ENCODE measurements at places on chromosomes 5 and 9. TPM values are rescaled to one million over a fixed set of nuclear protein-coding genes. Genes with fewer than 3 reads are reported as not detected.
A peak's percentile ranks its signal among the peaks of the same experiment; 100 is the strongest.

DNA sequence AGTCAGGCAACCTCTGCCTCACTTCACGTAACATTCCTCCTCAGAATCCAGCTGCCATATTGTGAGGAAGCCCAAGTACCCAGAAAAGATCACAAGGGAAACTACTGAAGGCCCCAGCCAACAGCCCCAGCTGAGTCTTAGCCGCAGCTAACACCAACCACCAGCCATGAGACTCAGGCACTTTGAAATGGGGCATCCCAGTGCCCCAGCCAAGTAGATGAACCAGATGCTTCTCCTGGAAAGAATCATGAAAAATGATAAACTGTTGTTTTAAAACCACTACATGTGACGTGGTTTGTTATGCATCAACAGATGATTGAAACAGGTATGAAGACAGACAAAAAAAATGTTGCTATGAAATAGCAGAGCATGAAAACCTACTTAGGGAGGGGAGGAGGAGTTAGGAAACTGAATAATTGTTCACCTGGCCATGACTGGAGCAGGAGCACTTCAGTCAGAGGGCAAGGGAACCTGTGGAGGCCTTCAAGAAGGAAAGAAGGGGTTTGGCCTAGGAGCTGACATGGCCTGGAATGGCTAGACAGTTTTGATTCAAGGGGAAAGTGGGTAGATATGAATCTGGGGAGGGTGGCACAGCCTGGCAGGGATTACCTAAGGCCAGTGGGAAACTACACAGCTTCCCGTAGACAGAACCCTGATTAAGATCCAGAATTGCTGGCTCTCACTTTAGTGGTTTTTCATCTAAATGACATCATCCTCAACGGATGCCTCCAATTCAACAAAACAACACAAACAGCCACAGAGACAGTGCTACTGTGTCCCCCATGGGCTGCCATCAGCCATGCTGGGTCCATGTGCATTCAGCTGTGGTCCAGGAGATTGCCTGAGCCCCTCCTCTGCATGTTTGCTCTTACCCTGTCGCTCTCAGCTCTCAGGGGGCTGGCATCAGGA is 211.6 kb downstream of the SYK start:
- H3K27ac ChIP-seq: no peak overlapping the region
- H3K4me1 ChIP-seq: no peaks in the 10 kb centered on the region
- no peaks in the 10 kb centered on the region for H3K36me3 ChIP-seq

GRCh38 chr5:176900780-176901204 is 1.6 kb upstream of the HK3 start:
- H3K4me1 ChIP-seq: no peaks in the 10 kb centered on the region
- no peak overlapping the region for H3K27ac ChIP-seq

GRCh38 chr5:71632168-71632567 is 45.0 kb downstream of the MCCC2 start:
- no peak overlapping the region for H3K27ac ChIP-seq
- no peak for DNase-seq
- H3K27me3 ChIP-seq: no peaks in the 10 kb centered on the region
- no peaks in the 10 kb centered on the region for H3K4me1 ChIP-seq

GRCh38 chr5:124901081-124901480 is 154.6 kb upstream of the ZNF608 start:
- no peak overlapping the region for H3K4me3 ChIP-seq
- H3K27me3 ChIP-seq: no peaks in the 10 kb centered on the region
- H3K27ac ChIP-seq: no peak overlapping the region
- H3K4me1 ChIP-seq: peaks cover 19% of the 10 kb centered on the region
- H3K36me3 ChIP-seq: no peaks in the 10 kb centered on the region

DNA sequence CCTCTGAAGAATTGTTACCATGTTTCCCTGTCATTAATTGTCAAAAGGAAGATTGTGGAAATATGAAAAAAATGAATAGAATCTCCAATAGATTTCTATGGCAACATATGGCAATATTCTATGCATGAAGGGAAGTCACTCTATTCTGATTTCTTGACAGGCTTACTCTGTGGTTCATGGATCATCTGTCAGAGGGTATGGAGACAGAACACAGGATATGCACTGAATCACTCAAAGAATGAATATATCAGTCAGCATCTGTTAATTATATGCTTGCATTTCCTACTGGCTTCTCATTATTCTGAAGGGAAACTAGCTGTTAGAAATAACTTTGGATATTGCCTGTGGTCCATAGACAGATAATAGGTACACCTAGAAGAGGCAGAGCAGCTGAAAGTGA is 918.9 kb downstream of the DTWD2 start:
- H3K27ac ChIP-seq: no peak overlapping the region
- no peak for DNase-seq
- no peaks in the 10 kb centered on the region for H3K4me1 ChIP-seq
- H3K27me3 ChIP-seq: no peaks in the 10 kb centered on the region

GRCh38 chr5:178326374-178326715 is 93.7 kb upstream of the PHYKPL start:
- H3K4me1 ChIP-seq: no peaks in the 10 kb centered on the region
- H3K36me3 ChIP-seq: no peaks in the 10 kb centered on the region
- no peak overlapping the region for H3K27ac ChIP-seq
- H3K27me3 ChIP-seq: no peaks in the 10 kb centered on the region

DNA sequence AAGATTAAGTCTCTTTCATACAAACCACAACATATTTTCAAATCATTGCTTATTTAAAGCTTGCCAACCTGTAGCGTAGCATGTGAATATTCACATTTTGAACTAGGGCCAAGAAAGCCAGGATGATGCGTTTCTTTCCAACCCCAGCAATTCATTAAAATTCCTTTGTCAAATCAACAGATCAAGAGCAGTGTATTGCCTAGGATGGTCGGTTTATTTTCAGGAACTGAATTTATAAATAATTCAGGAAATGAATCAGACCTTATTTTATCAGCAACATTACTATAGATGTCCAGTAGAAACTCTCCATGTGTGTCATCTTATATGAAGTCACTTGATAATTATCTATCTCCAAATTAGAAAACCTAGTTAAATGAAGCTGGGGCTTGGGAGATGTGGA is 13.2 kb upstream of the AUH start:
- no peak overlapping the region for H3K27ac ChIP-seq
- no peaks in the 10 kb centered on the region for H3K27me3 ChIP-seq
- no peak for DNase-seq
- H3K36me3 ChIP-seq: no peaks in the 10 kb centered on the region

- H3K4me3 ChIP-seq: no peak overlapping the region
- no peaks in the 10 kb centered on the region for H3K36me3 ChIP-seq
- DNase-seq: no peak
- H3K27me3 ChIP-seq: no peaks in the 10 kb centered on the region
- no peak overlapping the region for H3K27ac ChIP-seq
- no peaks in the 10 kb centered on the region for H3K4me1 ChIP-seq
Measured at GRCh38 chr9:33426843-33427293, 20.5 kb downstream of the AQP3 start.

GRCh38 chr5:170361616-170362015 is 27.6 kb downstream of the KCNMB1 start:
- no peak overlapping the region for H3K27ac ChIP-seq
- H3K36me3 ChIP-seq: no peaks in the 10 kb centered on the region
- no peak for DNase-seq
- no peak overlapping the region for H3K4me3 ChIP-seq

DNA sequence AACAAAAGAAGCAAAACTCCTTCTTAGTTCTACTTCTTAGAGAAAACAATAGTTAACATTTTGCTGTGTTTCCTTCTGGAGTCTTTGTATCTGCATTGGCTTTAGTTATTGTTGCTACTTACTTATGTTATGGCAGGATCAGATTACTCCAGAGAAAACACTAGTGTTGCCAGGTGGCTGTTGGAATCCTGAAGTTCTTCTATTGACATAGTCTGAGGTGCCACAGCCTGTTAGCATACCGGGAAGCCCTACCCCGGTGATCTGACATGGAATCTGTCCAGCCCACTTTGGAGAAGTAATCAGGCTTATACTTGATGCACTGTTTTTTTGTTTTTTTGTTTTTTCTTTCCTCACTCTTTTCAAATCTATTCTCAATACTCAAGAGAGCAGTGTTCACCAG is 68.5 kb upstream of the CEP78 start:
- no peak overlapping the region for H3K4me3 ChIP-seq
- no peak overlapping the region for H3K27ac ChIP-seq
- no peaks in the 10 kb centered on the region for H3K4me1 ChIP-seq
- no peaks in the 10 kb centered on the region for H3K36me3 ChIP-seq

- no peaks in the 10 kb centered on the region for H3K36me3 ChIP-seq
- no peak overlapping the region for H3K27ac ChIP-seq
- H3K4me3 ChIP-seq: no peak overlapping the region
- DNase-seq: no peak
Measured at GRCh38 chr5:88671505-88672499, 211.2 kb downstream of the MEF2C start.

GRCh38 chr9:86978922-86979474 is 31.7 kb upstream of the GAS1 start:
- no peaks in the 10 kb centered on the region for H3K4me1 ChIP-seq
- H3K36me3 ChIP-seq: no peaks in the 10 kb centered on the region
- no peak overlapping the region for H3K4me3 ChIP-seq
- no peak for DNase-seq

DNA sequence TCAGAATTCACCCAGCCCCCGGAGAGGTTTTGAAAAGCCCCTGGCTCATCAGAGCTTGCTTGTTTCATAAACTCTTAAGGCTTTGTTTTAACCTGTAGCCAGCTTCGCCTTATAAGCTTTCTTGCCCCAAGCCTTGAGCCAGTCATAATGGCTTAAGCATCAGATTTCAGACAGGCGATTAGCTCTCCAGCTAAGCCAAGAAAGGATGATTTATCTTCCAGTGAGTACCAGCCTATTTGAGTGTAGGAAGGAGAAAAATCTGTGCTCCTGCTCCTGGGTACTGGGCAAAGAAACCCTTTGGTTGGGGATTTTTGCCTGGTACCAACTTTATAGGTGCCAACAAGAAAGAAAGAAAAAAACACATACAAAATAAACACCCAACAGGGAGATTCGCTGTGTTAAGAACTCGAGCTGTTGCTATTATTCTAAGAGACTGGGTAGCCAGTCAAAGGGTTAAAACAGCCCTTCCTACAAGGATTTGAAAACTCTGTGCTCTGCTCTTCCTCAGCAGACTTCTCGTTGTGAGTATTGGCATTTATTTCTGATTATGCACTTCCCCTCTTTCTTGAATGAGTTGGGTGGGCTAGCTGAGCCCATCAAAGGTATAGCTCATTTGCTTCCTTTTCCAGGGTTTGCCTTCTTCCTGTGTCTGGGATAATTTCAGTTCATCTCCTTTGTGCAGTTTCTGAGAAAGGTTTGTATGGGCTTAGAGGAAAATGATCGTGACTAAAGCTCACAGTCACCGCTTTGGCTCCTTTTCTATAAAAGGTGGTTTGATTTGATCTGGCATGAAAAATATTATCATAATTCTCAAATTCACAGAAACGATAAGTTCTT is 157.2 kb upstream of the DMRT1 start:
- H3K4me1 ChIP-seq: peaks cover 16% of the 10 kb centered on the region
- DNase-seq: no peak
- no peaks in the 10 kb centered on the region for H3K27me3 ChIP-seq

DNA sequence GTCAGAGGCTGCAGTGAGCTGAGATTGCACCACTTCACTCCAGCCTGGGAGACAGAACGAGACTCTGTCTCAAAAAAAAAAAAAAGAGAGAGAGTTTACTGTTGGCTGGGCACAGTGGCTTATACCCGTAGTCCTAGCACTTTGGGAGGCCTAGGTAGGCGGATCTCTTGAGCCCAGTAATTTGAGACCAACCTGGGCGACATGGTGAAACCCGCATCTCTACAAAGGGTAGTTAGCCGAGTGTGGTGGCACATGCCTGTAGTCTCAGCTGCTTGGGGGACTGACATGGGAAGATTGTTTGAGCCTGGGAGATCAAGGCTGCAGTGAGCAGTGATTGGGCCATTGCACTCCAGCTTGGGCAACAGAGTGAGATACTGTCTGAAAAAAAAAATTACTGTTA is 12.6 kb downstream of the HABP4 start:
- H3K27me3 ChIP-seq: no peaks in the 10 kb centered on the region
- H3K27ac ChIP-seq: no peak overlapping the region
- no peak for DNase-seq
- H3K4me1 ChIP-seq: no peaks in the 10 kb centered on the region
- no peaks in the 10 kb centered on the region for H3K36me3 ChIP-seq

DNA sequence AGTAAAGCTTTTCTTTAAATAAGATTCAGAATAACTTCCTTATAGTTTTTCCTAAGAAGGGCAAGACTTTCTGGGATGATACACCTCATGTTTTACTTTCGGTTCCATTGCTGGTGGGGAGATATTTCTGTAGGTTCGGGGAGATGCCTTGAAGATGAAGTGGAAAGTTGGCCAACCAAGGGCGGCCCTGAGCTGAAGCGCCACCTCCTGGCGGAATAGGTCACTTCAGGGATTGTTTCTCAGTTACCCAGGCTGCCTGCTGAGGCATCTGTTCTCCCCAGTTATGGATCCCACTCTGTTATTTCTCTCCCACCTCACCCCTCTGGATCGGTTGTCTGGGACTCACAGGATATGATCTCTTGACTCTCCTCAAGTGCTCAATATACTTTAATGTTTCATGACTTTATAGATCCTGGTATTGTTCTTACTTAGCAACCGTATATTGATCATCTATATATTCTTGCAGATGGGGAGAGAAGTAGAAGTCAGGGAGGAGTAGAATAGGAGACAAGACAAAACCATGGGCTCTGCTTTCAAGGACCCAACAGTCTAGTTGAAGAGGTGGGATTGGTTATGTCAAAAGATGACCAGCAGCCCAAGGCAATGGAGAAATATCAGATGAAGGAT is 23.4 kb downstream of the MEGF10 start:
- H3K4me3 ChIP-seq: no peak overlapping the region
- peak; percentile 85 for DNase-seq
- no peaks in the 10 kb centered on the region for H3K36me3 ChIP-seq
- no peaks in the 10 kb centered on the region for H3K4me1 ChIP-seq

DNA sequence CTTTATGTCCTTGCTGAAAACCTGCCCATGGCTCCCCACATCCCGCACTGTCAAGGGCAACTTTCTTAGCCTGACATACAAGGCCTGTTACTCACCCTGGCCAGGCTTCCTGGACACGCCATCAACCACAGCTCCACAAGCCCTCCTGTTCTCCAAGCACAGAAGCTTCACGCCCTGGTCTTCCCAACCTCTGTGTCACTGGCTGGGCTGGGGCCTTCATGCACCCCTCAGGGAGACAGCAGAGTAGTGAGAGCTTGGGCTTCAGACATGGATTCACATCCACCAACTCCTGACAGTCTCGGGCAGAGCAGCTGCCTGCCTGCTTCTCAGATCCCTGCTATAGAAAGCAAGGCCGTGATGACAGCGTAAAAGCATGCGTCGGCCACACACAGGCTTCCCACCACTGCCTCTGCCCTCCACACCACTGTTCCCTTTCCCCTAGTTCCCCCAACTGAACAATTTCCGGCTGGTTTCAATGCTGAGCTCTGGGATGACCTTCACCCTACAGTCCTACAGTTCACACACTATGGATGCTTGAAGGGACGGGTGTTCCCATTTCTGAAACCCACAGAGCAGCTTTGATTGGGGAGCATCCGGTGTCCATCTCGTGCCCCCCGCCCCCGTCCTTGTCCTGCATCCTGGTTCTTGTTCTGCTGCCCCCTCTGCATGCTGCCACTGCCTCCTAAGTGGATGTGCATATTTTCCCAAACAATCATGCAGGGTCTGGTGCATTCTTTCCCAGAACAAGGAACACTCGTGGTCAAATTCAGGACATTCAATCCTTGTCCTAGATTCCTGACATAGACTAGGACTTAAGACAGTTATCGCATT is 33.4 kb upstream of the ADAMTS2 start:
- no peaks in the 10 kb centered on the region for H3K27me3 ChIP-seq
- DNase-seq: no peak
- H3K36me3 ChIP-seq: no peaks in the 10 kb centered on the region
- H3K27ac ChIP-seq: no peak overlapping the region

EXD3 gene
- total RNA-seq: 16.5 TPM

PTGS1 gene
- 0.92 TPM for total RNA-seq

SVEP1 gene
- 12.8 TPM for total RNA-seq

ENC1 gene
- 28.3 TPM for total RNA-seq

TRIM36 gene
- total RNA-seq: 2.1 TPM

FGF18 gene
- 0.35 TPM for total RNA-seq

LSM11 gene
- 1.7 TPM for total RNA-seq
